ENCODE measurements at places on chromosomes 12 and 14.
A peak's percentile ranks its signal among the peaks of the same experiment; 100 is the strongest.

GRCh38 chr14:59803052-59803540, 67.5 kb downstream of the RTN1 start:
- DNase-seq, result no peak

DNA sequence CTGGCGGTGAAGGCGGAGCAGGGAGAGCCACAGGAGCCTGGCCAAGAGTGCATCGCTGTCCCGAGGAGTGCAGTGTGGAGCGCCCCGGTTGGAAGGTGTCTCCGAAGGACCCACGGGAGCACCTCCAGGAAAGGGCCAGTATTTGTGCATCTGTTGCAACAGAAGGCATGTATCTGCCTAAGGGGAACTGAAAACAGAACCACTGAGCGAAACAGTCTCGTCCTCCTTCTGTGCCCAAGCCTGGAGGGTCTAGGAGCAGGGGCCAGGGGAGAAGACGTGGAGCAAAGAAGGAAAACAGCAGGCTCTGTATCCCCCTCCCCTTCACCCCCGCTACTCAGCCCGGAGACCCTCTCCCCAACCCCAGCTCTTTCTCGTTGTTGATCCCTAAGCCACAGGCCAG, 5.3 kb upstream of the LRRC10 start:
- no peak for DNase-seq

DNA sequence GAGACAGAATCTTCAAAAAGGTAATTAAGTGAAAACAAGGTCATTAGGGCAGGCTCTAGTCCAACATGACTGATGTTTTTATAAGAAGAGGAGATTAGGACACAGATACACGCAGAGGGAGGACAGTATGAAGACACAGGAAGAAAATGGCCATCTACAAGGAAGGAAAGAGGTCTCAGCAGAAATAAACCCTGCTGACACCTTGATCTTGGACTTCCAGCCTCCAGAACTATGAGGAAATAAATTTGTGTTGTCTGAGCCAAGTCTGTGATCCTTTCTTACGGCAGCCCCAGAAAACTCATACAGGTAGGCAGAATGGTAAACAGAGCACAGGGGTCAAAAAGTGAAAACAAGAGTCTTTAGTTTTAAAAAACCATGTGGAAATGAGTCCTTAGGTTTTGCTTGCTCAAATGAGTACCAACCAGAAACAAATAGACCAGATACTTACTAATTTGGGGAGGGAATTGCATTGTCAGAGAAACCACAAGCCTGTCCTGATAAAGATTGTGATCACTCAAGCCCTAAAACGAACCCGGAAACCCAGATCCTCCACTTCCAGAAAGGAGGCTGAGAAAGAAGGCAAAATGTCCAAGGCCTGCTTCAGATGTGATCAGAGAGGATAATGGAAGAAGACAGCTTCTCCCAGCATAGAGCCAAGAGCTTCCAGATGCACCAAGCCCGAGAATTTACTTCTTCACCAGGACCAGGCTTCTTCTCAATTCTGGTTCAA, 93.9 kb downstream of the DUSP6 start:
- DNase-seq, result no peak

DNA sequence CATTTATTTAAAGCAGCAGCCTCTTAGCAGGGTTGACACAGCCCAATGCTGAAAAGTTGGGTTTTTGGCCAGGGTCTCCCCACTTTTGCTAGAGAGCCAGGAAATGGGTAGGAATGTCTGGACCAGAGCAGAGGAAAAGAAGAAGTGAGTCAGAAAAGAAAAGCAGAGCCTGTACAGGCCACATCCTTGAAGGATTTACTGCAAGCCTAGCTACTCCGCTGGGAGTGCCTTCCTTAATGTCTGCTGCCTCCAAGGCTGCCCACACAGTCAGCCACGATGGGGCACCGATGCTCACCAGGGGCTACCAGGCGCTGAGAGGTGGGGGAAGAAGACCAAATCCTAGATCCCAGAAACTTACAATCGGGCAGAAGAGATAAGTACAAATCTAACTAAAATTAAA, 139.2 kb downstream of the C12orf75 start:
- DNase-seq, result no peak

DNA sequence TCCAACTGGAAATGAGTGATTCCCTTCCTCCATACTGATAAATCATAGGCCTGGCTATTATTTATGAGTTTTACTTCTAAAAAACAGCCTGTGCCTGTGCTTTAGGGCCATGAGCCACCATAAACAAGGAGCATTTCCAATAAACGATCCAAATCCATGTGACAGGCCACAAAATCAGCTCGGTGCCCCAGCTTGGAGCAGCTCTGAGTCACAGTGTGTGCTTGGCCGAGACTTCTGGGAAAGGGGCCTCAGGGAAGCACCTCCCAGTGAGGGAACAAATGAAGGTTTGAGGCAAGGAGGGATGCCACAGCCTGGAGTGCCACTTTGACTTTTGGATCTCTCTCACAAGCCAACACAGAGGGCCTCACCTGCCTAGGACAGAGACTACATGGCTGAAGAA, 190.4 kb downstream of the NTF3 start:
- DNase-seq, result no peak

DNA sequence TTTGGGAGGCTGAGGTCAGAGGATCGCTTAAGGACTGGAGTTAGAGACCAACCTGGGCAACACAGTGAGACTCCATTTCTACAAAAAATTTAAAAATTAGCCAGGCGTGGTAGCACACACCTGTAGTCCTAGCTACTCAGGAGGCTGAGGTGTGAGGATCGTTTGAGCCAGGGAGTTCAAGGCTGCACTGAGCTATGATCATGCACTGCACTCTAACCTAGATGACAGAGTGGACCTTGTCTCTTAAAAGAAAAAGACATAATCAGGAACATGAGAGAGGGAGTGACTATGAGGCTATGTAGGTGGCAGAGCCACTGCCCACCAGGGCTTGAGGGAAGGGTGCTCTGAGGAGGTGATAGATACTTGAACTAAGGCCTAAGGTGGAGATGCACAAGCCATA, 49.2 kb upstream of the PLXNC1 start:
- DNase-seq, result no peak

DNA sequence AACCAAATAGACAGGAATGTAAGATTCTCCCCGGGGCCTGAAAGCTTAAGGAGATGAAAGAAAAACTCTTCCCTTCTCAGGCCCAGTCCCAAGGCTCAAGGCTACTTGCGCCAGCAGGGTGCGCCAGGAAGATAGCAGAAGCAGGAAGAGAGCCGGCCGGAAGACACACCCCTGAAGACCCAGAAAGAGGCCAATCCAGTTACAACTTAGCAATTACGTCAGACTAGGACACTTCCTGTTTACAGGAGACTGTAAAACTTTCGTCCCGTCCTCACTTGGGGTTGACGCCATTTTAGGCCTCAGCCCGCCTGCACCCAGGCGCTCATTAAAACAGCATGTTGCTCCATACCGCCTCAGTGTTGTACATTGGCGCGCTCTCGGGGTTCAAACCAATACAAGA, 9.4 kb downstream of the COX16 start:
- DNase-seq, result no peak

GRCh38 chr14:41482861-41483260, 123.8 kb upstream of the LRFN5 start:
- no peak for DNase-seq

DNA sequence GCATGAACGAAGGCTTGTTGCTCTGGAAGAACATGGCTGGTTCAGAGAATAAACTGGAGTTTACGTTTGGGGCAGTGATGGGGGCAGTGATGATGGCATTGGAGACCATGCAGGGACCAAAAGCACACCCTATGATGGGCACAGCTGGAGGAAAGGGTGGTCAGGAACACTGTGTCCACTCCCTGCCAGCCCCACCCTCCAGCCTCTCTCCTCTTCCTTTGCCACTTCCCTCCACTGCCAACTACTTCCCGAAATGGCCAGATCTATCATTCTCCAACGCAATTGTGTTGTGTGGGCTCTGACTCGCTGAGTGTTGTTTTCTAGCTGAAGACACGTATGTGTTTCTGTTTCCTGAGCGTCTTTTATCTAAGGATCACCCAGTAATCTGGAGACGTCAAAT, 39.3 kb upstream of the GSG1 start:
- no peak for DNase-seq

DNA sequence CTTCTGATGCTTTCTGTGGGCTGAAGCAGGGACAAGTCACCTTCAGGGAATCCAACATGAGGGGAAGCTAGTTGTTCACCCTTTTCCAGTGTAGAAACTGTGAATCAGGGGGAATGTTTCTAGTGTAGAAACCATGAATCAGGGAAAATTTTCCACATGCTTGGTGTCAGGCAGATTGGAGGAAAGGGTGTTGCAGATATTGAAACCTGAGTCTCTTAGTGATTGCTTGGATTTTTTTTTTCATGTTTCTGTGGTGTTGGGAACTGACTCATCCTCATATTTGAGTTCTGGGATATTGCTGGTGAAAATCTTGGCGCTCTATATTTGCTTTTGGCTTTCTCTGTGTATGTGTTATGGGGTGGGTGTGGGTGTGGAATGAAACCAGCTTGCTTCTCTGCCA, 144.5 kb upstream of the FBXO33 start:
- DNase-seq, result no peak

GRCh38 chr14:95355422-95355821, 35.7 kb upstream of the CLMN start:
- no peak for DNase-seq

DNA sequence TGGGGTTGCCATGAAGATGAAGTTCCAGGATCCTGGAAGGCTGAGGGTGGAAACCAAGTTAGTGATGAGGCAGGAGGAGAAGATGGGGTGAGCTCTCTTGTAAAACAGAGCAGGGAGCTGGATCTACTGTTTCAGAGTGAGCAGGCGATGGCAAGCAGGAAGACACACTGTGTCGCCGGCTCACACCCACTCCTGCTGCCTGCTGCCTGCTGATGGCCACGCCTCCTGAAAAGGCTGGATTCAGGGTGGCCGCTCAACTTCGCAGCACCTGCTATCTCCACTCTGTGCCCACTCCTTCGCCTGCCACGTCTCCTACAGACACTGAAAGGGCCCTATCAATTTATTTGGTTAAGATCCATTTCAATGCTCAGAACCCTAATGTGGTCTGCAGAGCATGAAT, 96.1 kb downstream of the RBM19 start:
- no peak for DNase-seq

- DNase-seq, result no peak
These were observed 66.6 kb downstream of the DAAM1 start for GRCh38 chr14:59254911-59255545.

- DNase-seq, result no peak
These were observed 1231.7 kb upstream of the TMEM132C start for GRCh38 chr12:127035011-127035879.

GRCh38 chr14:72714094-72714493, 179.8 kb downstream of the DPF3 start:
- DNase-seq, result peak; percentile 43

GRCh38 chr12:124555168-124556073, 12.0 kb downstream of the NCOR2 start:
- DNase-seq, result no peak

GRCh38 chr14:67526676-67527459, 6.2 kb upstream of the PLEKHH1 start:
- no peak for DNase-seq

GRCh38 chr12:7146906-7147305, 16.7 kb downstream of the CLSTN3 start:
- no peak for DNase-seq

GRCh38 chr12:20411345-20411744, 43.0 kb downstream of the PDE3A start:
- DNase-seq, result no peak

GRCh38 chr14:40414386-40414785, 982.2 kb upstream of the FBXO33 start:
- DNase-seq, result no peak

DNA sequence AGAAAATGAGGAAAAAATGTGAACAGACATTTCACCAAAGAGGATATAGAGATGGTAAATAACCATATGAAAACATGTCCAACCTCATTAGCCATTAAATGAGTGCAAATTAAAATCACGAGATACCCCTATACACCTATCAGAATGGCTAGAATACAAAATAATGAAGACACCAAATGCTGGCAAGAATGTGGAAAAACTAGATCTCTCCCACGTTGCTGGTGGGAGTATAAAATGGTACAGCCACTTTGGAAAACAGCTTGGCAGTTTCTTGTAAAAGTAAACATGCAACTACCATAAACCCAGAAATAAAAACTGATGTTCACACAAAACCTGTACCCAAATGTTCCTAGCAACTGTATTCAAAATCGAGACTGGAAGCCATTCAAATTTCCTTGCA, 38.3 kb upstream of the TCL1B start:
- DNase-seq, result no peak

- DNase-seq, result no peak
These were observed 75.9 kb downstream of the BMP4 start for GRCh38 chr14:53880761-53881160.

- DNase-seq, result no peak
These were observed 495.8 kb upstream of the GARIN6 start for GRCh38 chr12:99151744-99152143.

DNA sequence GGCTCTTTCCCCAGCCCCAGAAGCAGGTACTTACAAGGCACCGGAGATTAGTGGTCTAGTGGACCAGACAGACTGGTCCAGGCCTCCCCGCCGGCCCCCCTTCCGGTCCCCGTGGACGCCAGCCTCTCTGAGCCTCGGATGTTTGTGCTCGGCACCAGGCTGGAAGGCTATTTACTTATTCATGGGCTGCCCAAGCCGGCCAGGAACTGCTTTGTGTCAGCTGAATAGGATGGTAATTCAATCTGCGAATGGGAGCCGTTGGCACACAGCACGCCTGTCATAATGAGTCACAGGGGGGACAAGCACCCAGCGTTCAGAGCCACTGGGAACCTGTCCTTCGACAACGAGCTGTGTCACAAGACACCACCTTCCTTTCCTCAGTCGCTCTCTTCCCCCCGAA, 82.3 kb downstream of the RIMBP2 start:
- no peak for DNase-seq

DNA sequence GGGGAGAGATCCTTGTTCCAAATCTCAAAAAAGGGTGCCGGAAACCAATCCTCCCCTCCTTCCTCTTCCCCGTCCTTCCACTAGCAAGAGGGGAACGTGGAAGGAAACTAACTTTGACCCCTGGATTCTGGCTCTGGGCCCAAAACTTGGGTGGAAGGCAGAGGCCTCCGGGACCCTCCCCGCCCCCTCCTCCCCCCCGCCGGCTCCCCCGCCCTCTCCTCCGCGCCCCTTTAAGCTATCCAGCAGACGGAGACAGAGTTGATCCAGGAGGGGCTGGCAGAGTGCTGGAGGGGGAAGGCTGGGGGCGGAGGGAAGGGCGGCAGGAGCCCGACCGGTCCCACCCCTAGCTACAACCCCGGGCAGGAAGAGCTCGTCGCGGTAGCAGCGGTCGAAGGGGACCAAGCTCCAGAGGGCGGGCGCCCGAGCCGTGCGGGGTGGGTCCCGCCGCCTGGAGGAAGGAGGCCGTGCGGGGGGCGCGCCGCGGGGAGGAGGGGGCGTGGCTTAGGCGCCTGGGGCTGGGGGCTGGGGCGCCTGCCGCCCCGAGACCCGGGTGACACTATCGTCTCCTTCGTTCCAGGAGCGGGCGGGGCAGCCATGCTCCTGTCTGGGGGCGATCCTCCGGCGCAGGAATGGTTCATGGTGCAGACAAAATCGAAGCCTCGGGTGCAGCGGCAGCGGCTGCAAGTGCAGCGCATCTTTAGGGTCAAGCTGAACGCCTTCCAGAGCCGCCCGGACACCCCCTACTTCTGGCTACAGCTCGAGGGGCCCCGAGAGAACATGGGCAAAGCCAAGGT, at the start of gene NYNRIN:
Gene NYNRIN, plus strand, starts transcription at position 351 of the 794 bp plus-strand sequence. Its CDS starts 244 bp downstream, at position 595.
- no peak for DNase-seq

- no peak for DNase-seq
These were observed 19.9 kb upstream of the GPR68 start for GRCh38 chr14:91264151-91265150.

GRCh38 chr12:54653025-54653424, 4.9 kb upstream of the DCD start:
- DNase-seq, result no peak
